ENCODE measurements at places on chromosomes 3 and 15.

- DNase-seq: no peak
Observed at GRCh38 chr3:150451329-150452048, 43.4 kb downstream of the TSC22D2 start.

GRCh38 chr15:41116962-41117252, 827 bp upstream of the INO80 start:
- DNase-seq: peak; percentile 0

GRCh38 chr3:76198086-76198485, 412.7 kb upstream of the ZNF717 start:
- DNase-seq: no peak

DNA sequence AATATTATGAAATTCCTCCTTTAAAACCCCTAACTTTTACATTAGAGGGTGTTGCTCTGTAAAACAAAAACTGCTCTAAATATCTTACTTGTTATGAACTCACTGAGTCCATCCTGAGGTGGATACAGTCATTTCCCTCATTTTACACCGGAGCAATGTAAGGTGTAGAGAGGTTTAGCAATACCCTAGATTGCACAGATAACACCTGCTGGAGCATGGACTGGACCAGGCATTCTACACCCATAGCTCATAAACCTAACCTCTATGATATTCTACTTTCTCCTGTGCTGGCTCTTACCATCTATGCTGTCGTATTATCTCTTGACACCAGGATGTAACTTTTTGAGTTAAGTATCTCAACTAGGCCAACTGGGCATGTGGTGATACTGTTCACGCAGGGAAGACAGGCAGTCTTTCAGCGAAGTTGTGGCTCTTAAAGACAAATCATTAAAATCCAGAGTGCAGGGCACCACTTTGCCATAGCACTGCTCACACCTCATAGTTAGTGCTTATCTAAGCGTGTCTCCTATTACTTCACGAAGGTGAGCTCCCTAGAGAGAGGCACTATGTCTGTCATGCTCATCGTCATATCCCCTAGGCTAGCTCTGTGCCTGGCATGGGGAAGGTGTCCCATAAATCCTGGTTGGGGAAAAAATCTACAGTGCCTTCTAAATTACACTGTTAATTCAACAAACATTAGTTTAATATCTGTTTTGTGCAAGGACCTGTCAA, 100.1 kb upstream of the SLC2A2 start:
- DNase-seq: no peak

DNA sequence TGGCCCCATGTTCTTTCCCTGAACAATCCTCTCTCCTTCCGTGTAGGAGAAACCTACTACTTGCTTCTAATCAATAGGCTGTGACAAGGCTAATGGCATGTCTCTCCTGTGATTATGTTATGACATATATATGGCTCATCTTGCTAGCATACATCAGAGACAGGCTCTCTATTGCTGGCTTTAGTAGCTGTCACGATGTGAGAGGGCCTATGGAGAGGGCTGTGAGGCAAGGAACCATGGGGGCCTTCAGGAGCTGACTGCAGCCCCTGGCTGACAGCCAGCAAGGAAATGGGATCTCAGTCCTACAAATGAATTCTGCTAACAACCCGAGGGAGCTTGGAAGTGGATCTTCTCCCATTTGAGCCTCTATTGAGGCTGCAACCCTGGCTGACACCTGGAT, 96.3 kb downstream of the EOMES start:
- DNase-seq: no peak

GRCh38 chr3:8210882-8211341, 290.7 kb upstream of the LMCD1 start:
- DNase-seq: peak; percentile 51

DNA sequence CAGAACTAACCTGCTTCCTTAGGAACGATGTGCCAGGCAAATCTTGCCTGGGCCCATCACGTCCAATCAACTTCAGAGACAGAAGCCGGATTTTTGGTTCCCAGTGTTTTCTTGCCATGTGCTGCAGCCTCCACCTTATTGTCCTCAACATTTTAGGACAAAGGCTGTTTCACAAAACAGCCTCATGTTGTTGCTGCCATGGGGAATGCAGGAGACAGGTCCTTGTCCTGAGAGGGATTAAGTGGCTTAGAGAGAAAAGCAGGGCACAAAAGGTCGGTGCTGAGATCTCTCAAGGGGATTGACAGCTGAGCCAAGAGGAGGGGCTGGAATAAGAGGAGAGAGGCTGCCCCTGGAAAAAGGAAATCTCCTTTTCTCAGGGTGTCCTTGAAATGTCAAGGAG, 11.3 kb upstream of the NMNAT3 start:
- no peak for DNase-seq

- DNase-seq: no peak
Observed at GRCh38 chr3:41307065-41307464, 107.8 kb downstream of the CTNNB1 start.

DNA sequence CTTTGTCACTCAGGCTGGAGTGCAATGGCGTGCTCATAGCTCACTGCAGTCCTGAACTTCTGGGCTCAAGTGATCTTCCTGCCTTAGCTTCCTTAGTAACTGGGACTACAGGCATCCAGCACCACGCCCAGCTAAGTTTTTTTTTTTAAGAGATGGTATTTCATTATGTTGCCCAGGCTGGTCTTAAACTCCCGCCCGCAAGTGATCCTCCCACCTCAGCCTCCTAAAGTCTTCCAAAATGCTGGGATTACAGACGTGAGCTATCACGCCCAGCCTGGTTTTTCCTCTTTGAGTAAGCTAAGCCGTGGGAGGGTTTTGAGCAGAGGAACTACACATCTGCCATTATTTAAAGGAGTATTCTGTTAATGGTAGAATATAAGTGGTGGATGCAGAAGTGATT, 7.4 kb upstream of the LRRFIP2 start:
- no peak for DNase-seq

GRCh38 chr3:27449530-27450150, 34.5 kb downstream of the SLC4A7 start:
- DNase-seq: no peak

GRCh38 chr3:135125171-135125801, 330.2 kb downstream of the EPHB1 start:
- peak; percentile 14 for DNase-seq

DNA sequence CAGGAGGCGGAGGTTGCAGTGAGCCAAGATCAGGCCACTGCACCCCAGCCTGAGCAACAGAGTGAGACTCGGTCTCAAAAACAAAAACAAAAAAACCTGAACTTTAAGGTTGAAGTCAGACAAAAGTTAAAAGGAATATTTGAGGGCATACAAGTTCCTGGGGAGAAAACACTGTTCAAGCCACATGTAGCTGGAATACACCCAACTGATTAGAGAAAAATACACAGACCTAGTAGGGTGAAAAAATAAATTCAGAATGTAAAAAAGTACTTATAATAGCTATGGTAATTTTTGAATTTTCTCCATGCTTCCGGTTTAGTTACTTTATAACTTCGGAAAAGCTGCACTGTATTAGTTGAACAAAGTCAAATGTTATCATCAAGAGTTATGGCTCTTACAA, 42.6 kb upstream of the SNTN start:
- DNase-seq: no peak

GRCh38 chr3:36874424-36874823, 70.4 kb downstream of the TRANK1 start:
- no peak for DNase-seq

DNA sequence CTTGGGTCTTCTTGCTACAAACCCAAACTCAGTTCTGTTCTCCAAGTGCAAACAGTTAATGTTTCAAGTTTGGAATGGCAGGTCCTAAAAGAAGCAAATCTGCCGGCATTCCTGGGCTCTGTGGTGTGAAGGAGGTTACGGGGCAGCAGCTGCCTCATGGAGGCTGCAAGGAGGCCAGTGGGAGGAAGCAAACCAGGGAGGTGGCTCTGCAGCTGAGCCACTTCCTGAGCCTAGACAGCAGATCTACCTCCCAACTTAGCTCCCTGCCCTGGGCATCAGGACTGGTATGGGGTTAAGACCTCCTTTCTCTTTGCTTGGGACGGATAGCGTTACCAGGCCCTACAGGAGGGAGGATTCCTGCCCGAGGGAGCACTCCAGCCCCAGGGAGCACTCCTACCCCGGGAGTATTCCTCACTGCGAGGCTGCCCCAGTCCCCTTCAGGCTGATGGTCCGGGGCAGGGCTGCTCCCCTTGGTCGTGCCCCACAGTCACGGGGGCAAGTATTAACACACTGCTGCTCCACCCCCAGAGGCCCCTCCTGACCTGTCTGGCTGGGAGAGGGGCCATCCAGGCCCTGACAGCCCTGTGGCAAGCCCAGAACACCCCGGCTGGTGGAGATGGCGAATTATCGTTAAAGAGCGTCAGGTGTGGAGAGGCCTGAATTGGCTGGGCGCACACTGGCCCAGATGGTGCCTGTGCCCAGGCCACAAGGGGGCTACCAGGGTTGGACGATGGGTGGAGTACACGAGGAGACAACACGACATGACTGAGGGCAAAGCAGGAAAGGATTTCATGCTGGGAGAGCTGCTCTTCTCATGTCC, 129.9 kb downstream of the ATP10A start:
- DNase-seq: no peak

Data from foreskin melanocyte (primary cell).